ENCODE measurements at places on chromosomes 1 and 21. TPM values are rescaled to one million over a fixed set of nuclear protein-coding genes. Genes with fewer than 3 reads are reported as not detected.

Gene CDC73
- total RNA-seq: 32.5 TPM

Gene SAMD11
- total RNA-seq: 1.8 TPM

Gene KRTAP11-1
- not detected for total RNA-seq

Gene C1orf105
- total RNA-seq: not detected

Gene TMEM79
- total RNA-seq: 0.61 TPM

Gene C1orf210
- not detected for total RNA-seq

Gene MTARC2
- 4.7 TPM for total RNA-seq

Gene IGSF21
- total RNA-seq: not detected

Measured in hair follicle dermal papilla cell (primary cell).